CD4-positive, alpha-beta T cell treated with Interleukin-2 at 100 ng/mL for 4 hours (primary cell): ENCODE measurements at places on chromosomes 2 and 18.

DNA sequence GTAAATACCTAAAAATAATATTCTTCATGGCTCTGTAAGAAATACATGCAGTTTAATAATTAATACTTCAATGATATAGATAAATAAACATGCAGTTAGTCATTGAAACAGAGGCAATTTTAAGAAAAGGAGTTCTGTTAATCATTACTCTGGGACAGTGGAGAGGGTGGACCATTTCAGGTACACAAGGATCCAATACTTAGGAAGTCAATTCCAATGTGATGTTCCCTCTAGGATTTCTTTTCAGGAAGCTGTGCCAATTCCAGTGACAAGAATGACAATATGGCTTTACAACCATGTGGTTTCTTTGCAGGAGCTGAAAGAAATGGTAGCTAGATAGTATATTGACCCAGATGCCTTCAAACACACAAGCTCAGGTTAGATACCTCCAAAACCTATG, 175.8 kb upstream of the NETO1 start:
- DNase-seq = no peak

DNA sequence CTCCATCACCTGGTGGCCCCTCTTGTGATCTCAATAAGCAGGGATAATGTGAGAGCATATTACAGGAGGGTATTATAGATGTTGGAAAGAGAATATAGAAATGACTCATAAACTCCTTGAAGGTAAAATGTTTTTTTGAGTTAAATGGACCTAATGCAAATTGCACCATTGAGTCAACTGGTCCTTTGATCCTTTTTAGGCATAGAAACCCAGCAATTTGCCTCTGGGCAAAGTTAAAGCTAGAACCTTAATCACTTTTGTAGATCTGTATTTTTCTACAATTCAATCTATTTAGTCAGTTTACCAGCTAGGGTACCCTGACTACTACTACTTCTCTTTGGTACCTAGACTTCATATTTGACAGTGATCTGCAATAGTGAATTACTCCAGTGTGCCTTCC, 71.8 kb upstream of the RNF152 start:
- DNase-seq = no peak

DNA sequence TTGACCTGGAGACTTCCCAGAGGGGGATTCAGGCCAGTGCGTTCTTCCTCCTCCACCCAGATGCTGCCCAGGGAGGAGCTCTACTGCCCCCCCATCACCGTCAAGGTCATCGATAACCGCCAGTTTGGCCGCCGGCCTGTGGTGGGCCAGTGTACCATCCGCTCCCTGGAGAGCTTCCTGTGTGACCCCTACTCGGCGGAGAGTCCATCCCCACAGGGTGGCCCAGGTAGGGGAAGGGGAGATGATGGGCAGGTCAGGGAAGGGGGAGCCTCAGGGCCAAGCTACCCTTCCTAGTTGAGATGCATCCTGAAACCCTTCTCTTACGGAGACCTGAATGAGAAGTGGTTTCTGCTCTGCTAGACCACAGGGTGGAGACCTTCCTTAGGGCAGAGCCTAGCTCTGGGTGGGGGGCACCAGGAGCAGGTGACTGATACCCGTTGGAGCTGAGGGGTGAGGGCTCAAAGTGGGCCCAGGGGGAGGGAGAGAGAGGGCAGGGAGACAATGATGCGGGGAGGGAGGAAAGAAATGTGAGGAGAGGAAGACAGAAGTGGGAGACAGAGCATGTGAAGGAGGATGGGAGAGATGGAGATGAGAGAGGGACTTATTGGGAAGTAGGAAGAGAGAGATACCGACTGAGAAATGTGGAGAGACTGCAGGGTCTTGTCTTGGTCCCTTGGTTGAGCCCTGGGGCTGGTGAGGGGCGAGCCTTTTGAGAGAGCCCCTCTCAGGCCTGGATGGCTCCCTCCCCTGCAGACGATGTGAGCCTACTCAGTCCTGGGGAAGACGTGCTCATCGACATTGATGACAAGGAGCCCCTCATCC, 159.4 kb downstream of the DYSF start:
- DNase-seq = no peak

DNA sequence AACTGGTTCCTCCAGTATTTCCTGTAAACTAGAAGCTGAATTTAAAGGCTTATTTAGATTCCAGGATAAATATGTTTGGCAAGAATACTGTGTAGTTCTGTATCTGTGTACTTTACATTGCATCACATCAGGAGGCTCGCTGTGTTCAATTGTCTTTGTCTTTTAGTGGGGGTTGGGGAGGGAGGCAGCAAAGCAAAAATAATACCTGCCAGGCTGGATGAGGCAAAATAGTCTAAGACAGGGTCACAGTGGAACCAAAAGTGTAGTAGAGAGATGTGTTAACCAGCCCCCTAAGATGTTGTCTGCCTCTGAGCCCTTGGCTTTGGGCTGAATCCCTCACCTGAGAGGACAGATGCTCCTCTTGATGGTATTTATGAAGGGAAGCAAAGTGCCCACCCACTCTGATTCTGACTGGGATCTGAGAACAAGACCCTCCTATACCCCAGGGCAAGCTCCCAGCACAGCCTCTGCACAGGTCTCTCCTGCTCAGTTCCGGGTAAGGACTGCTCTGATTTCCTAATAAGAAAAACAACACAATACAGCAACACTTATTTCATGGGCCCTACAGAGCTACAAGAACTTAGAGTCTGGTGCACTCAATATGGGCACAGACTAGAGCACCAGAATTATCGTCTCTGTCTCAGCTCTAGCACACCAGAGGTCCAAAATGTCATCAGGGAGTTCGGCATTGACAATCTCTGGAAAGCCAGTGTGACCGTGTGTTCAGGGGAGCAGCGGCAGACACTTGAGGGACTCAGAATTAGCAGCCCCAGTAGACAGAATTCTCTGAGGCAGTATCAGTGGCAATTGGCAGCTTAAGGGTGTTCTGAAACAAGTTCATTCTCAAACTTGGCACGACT, 7.2 kb upstream of the AFTPH start:
- no peak for DNase-seq

GRCh38 chr18:60391571-60392226, 19.1 kb upstream of the MC4R start:
- no peak for DNase-seq
